ENCODE measurements at places on chromosomes 13 and 19.

DNA sequence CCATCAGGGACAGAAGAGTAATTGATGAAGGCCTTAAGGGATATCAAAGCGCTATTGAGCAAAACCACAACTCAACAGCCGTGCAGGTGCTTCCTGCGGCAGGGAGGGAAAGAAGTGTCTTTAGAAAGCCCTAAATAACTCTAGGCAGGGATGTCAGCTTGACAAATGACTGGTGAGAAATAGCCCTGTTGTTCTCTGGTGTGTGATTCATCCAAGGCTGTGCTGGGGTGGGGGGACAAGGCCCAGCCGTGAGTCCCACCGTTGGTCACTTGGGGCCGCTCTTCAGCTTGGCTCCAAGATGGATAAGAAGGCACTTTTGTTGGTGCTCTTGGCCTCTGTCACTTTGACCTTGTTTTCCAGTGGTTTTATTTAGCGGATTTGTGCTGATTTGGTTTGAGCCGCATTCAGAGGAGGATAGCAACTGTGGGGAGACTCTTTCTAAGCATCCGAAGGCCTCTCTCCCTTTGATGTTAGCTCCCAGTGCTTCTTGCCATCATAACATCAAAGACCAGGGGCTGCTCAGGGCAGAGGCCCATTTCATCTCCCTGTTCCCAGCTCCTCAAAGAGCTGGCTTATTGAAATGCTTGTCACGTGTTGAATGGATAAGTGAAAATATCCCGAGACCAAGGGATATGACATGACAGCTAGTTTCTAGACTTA, 130.3 kb upstream of the SERP2 start:
- DNase-seq: no peak

DNA sequence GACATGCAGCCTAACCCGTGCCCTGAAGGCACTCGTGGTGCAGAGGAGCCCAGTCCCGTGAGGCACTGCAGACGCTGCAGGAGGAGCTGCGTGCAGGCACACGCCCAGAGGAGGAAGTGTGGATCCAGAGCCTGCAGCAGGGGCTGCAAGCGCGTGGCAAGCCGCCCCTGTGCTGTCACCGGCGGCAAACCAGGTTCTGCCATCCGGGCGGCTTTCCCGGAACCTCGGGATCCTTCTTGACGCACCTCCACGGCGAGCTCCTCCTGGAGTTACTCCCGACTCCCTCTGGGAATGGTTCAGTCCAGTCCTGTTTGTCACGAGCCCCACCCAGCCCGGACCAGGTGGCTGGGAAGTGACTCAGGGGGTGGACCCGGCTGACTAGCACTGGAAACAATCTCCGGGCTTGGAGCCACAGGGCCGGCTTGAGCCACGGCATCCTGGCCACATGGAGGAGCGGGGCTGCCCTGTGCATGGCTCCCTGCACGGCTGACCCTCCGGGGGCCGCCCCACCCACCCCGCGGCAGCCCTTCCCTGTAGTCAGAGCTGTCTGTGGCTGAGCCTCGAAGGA, 10.2 kb downstream of the DPP9 start:
- DNase-seq: no peak

- DNase-seq: no peak
Measured at GRCh38 chr13:73809561-73809960, 324.6 kb downstream of the KLF12 start.

- peak; percentile 89 for DNase-seq
Measured at GRCh38 chr19:53431399-53432087, at the start of gene ZNF761. TSS of gene ZNF761 (plus strand) at chr19:53431984. CDS start at chr19:53447269, 15,285 bp downstream.

- no peak for DNase-seq
Measured at GRCh38 chr13:80901530-80901929, 560.6 kb upstream of the SPRY2 start.
